Fibroblast of skin of right quadriceps (primary cell): ENCODE measurements at places on chromosomes 1 and 21.

- peak; percentile 48 for DNase-seq
Observed at GRCh38 chr1:21099034-21099868, 77.4 kb downstream of the EIF4G3 start.

DNA sequence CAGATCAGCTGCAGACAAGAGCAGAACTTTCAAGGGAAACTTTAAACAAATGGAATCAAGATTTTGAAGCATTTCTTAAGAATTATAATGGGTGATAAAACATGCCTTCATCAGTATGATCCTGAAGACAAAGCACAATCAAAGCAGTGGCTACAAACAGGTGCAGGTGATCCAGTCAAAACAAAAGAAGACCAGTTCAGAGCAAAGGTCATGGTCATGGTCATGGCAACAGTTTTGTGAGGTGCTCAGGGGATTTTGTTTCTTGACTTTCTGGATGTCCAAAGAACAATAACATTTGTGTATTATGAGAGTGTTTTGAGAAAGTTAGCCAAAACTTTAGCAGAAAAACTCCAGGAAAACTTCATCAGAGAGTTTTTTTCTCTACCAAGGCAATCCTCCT, 681.7 kb upstream of the PTBP2 start:
- DNase-seq = no peak

DNA sequence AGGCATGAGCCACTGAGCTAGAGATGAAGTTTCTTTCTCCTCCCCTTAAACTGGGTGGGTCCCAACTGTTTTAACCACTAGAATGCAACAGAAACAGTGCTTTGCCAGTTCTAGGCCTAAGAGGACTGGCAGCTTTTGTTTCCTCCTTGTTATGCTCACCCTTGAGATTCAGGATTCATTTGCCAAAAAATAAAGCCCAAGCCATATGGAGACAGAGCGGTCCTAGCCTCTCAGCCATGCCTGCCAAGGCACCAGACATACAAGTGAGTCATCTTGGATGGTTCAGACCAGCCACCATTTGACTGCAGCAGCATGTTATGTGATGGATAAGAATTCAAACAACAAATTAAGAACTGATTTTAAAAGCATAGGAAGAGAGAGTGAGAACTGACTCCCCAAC, 38.1 kb upstream of the STUM start:
- no peak for DNase-seq

- DNase-seq = no peak
Observed at GRCh38 chr1:155040358-155041093, 6.9 kb downstream of the DCST1 start.

GRCh38 chr1:30416221-30416820, 307.1 kb downstream of the MATN1 start:
- DNase-seq = no peak

- DNase-seq = peak; percentile 46
Observed at GRCh38 chr1:223683586-223684487, 18.3 kb upstream of the CAPN8 start.
